Chondrocyte (in vitro differentiated cells): ENCODE measurements at places on chromosomes 2 and 18. TPM values are rescaled to one million over a fixed set of nuclear protein-coding genes. Genes with fewer than 3 reads are reported as not detected.

GPR155 gene
- 11.6 to 15.3 TPM (median 12.8 TPM) in 3 replicates for total RNA-seq

FTCDNL1 gene
- total RNA-seq, result 0.34 to 1.2 TPM (median 0.65 TPM) in 3 replicates

SAG gene
- total RNA-seq, result not detected in 3 replicates

SCG2 gene
- 48.4 to 82.1 TPM (median 81.6 TPM) in 3 replicates for total RNA-seq

GRCh38 chr2:124079045-124079444, 54.0 kb downstream of the CNTNAP5 start:
- no peak for DNase-seq

DNA sequence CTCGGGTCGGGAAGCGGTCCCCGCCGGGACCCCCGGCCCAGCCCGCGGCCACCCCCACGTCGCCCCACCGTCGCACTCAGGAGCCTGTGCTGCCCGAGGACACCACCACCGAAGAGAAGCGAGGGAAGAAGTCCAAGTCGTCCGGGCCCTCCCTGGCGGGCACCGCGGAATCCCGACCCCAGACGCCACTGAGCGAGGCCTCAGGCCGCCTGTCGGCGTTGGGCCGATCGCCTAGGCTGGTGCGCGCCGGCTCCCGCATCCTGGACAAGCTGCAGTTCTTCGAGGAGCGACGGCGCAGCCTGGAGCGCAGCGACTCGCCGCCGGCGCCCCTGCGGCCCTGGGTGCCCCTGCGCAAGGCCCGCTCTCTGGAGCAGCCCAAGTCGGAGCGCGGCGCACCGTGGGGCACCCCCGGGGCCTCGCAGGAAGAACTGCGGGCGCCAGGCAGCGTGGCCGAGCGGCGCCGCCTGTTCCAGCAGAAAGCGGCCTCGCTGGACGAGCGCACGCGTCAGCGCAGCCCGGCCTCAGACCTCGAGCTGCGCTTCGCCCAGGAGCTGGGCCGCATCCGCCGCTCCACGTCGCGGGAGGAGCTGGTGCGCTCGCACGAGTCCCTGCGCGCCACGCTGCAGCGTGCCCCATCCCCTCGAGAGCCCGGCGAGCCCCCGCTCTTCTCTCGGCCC, 13.6 kb downstream of the SPEG start:
- no peak for DNase-seq

DNA sequence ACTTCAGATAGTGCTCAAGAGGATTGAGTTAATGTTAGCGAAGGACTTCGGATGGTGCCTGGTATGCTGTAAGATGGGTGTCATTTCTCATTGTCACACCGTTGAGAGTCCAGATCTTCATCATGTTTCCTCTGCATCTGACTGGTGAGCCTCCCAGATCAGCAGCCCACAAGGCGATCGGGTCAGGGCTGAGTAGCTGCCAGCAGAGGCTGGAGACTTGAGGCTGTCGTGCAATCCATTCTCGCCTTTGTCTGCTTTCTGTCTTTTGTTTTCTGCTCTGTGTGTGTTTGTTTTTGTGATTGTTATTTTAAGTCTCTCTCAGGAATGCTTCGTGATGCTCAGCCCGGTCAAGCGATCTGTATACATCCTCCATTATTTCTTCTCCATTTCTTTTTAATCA, 95.8 kb downstream of the TGOLN2 start:
- peak; percentile 35 for DNase-seq

- no peak for DNase-seq
Measured at GRCh38 chr18:48548011-48548771, 9.4 kb downstream of the CTIF start.

GRCh38 chr2:168661863-168662256, 140.6 kb upstream of the NOSTRIN start:
- no peak for DNase-seq

DNA sequence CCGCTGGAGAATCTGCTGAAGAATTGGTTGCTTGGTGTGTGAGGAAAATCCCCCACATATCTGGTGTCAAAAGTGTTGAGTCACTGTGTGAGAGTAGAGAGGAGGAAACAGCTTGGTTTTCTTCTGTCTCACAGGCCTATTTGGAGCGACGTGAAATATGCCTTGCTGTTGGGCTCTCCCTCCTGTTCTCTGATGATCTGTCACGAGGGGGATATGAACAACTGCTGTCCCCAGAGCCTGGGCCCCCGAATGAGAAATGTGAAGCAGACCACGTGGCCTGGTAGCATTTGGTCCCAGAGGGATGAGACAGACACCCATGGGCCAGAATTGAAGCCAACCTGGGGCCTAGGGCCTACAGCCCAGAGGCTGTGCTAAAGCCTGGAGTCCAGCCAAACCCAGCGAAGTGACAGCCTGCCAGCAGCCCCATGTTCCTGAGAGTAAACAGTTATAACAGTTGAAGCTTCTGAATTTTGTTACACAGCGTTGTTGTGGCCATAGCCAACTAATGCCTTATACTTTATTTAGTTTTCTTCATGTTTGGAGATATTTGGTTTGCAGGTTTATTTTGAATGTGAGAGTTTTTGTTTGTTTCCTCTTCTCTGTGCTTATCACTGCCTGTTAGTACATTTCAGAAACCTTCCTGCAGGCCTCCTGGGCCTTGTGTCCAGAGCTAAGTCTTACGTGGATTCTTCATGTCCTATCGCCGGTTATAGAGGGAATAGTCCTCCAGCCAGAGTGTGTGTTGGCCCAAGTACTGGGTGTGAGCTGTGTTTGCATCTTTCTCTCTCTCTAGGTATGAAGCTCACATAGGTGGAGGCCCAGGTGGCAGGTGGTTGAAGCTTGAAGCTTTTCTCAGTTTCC, 18.7 kb upstream of the COLEC12 start:
- DNase-seq, result no peak

DNA sequence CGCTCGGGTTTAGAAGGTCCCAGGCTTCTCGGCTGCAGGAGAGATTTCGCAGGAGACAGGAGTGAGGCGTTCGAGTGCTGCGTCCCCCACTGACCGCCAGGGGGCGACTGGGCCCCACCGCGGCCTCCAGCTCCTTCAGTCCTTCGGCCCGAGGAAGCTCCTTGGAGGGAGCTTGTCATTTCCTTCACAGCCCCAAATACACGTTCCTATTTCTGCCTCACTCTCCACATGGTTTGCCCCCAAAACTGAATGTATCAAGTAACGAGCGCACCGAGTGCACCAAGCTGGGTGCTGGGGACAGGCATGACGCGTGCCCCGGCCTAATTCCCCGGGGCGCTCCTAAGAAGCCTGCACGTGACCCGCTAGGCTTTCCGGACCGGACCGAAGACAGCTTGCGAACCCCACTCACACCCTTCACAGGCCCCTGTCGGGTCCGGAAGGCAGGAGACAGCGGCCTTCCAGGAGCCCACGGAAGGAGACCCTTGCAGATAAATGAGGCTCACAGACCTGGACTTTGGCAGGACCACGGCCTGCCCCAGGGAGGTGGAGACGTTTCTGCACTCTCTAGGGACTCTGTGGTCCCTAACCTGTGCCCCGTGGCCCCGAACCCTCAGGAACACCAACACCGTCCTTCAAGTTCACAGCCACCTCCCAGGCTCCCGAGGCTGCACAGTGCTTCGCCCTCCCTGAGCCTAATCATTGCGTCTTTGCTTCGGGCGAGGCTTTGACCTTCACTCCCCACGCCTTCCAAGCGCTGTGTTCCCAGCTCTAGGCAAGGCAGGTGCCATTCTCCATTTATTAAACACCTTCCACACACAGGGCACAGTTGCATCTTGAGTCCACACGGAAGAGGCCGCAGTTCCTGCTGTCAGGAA, 13.0 kb upstream of the FAHD2A start:
- no peak for DNase-seq

GRCh38 chr2:238793801-238794449, 54.0 kb upstream of the TWIST2 start:
- DNase-seq, result no peak
